CD4-positive, alpha-beta T cell treated with Interleukin-2 at 100 ng/mL for 4 hours (primary cell): ENCODE measurements at places on chromosomes 5 and 9.

GRCh38 chr5:94618029-94618492 is 343 bp downstream of the KIAA0825 start:
- DNase-seq = peak; percentile 22

- no peak for DNase-seq
Observed at GRCh38 chr9:32906213-32906612, 95.2 kb downstream of the APTX start.

- DNase-seq = no peak
Observed at GRCh38 chr9:124680714-124681390, 90.3 kb downstream of the NR6A1 start.

DNA sequence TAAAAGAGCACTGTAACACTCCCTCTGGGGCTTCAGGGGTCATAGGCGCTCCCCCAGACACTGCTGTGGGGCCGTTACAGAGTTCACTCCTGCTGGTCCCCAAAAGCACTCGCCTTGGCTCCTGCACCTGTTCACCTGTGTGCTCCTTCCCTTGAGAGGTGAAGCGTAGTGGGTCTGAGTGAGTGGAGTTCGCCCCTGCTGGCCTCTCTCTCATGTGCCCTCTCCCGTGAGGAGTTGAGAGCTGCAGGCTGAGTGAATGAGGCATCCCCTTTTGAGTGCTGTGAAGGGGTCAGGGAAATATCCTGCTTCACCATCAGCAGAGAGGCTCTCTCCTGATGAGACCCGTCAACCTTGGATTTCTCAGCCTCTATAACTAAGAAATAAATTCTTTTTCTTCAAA is 134.6 kb upstream of the TUT7 start:
- no peak for DNase-seq

- peak; percentile 63 for DNase-seq
Observed at GRCh38 chr5:40333459-40334241, 346.1 kb upstream of the PTGER4 start.

- no peak for DNase-seq
Observed at GRCh38 chr9:13513716-13514444, 234.4 kb upstream of the MPDZ start.

- DNase-seq = no peak
Observed at GRCh38 chr5:1867114-1867814, 15.5 kb downstream of the IRX4 start.

- no peak for DNase-seq
Observed at GRCh38 chr9:7115606-7116005, 357.8 kb downstream of the KDM4C start.

GRCh38 chr5:154238776-154239481 is 48.4 kb downstream of the GALNT10 start:
- DNase-seq = no peak

GRCh38 chr9:27398982-27399653 is 102.2 kb upstream of the EQTN start:
- DNase-seq = no peak

DNA sequence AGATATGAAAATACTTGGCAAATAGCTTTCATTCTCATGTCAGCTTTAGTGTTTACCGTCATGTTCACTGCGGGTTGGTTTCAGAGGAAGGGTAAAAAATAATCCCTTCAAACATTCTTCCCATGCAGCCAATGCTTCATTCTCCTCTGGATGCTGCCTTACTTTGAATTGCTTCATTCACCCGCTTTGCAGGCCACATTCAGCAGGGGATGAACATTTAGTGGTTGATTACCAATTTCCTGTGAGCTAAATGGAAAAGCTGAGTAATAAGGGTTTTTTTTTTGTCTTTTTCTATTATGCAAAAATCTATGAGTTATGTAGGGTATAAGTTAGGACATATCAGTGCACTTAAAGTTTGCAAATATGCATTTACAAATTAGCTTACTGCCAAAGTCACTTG is 96.3 kb upstream of the MEF2C start:
- DNase-seq = no peak

- DNase-seq = no peak
Observed at GRCh38 chr5:39021413-39021812, 52.8 kb downstream of the RICTOR start.

DNA sequence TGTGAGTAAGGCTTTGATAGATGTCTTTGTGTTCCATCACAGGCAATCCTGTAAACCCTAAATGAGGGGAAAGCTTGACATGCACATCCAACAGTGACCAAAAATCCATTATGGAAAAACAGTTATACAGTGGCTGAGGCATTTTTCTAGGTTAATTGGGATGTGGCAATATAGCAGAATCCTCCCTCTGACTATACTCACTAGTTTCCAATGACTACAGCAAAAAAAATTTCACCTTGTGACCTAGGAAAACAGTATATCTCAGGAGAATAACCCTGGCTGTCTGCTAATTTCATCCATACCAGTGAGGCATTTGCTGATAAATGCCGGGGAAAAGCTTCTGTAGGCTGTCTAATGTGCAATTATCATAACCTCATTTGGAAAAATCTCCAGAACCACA is 49.9 kb upstream of the SNCAIP start:
- DNase-seq = no peak

GRCh38 chr9:16668734-16669295 is 201.7 kb downstream of the BNC2 start:
- DNase-seq = no peak

- DNase-seq = no peak
Observed at GRCh38 chr9:16828340-16829281, 41.9 kb downstream of the BNC2 start.
